ENCODE measurements at places on chromosomes 6 and 20.

DNA sequence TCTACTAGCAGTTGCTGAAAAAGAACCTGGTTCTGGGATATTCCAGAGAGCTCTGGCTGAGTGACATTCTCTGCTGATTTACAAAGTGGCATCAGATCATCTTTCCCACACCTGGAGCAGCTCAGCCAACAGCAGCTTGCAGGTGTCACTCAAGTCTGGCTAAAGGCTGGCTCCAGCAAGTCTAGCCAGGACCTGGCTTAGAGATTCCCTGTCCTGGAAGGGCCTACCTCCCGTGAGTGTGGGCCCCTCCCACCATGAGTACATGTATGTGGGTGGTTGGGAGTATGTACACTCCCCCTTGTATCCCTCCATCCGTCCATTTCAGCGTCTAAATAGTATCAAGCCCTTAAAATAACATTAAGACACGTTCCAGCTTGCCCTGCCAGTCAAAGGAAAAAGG lies 539.3 kb upstream of the ID4 start:
- no peak for DNase-seq
- no peak overlapping the region for H3K27ac ChIP-seq
- no peaks in the 10 kb centered on the region for H3K36me3 ChIP-seq
- no peak overlapping the region for H3K4me3 ChIP-seq

- no peaks in the 10 kb centered on the region for H3K4me1 ChIP-seq
- H3K36me3 ChIP-seq: no peaks in the 10 kb centered on the region
- DNase-seq: no peak
These were observed 275.3 kb downstream of the ALDH8A1 start for GRCh38 chr6:134674562-134674961.

DNA sequence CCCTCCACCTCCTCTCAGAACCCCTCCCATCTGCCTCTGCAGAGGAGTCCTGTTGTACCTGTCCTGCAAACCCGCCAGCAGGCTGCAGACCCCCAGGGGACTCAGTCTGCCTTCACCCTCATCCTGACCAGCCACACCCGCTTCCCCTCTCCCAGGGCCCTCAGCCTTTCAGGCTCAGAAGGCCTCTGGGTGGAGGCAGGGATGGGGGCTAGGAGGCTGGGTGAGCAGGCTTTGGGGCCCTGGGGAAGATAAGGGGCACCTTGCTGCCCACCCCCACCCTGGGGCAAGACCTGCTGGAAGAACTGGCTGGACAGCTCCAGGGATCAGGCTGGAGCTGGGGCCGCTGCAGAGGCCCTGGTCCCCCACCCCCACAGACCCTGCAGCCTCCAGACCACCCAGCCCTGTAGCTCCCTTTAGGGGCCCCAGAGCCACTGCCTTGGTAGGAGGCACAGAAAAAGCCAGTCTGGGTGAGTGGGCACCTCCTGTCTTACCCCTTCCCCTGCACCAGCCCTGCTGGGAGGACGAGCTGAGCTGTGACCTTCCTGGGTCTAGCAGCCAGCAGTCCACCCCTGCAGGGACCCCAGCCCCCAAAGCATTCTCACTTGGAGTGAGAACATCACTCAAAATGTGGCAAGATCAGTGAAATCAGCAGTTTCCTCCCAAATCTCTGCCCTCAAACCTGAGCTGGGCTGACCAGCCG lies 5.2 kb downstream of the TEAD3 start:
- DNase-seq: no peak
- H3K27me3 ChIP-seq: peaks cover 19% of the 10 kb centered on the region
- no peak overlapping the region for H3K27ac ChIP-seq
- no peak overlapping the region for H3K4me3 ChIP-seq

DNA sequence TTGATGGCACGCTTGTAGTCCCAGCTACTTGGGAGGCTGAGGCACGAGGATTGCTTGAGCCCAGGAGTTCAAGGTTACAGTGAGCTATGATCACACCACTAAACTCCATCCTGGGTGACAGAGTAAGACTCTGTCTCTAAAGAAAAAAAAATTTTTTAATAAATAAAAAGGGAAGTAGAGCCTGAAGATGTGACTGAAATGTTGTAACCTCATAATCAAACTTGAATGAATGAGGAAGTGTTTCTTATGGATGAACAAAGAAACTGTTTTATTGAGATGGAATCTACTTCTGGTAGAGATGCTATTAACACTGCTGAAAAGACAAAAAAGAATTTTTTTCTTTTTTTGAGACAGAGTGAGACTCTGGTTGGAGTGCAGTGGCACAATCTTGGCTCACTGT lies 6.7 kb downstream of the MAK start:
- no peak for DNase-seq
- H3K27ac ChIP-seq: no peak overlapping the region
- no peak overlapping the region for H3K4me3 ChIP-seq
- H3K27me3 ChIP-seq: peaks cover 24% of the 10 kb centered on the region
- H3K4me1 ChIP-seq: no peaks in the 10 kb centered on the region

- H3K4me3 ChIP-seq: peak overlapping the region; percentile 26
- H3K27me3 ChIP-seq: no peaks in the 10 kb centered on the region
- no peaks in the 10 kb centered on the region for H3K36me3 ChIP-seq
- peaks cover 3% of the 10 kb centered on the region for H3K4me1 ChIP-seq
These were observed 21.5 kb downstream of the COL9A3 start for GRCh38 chr20:62838128-62838891.

GRCh38 chr20:38631155-38632022 lies 29.8 kb downstream of the ARHGAP40 start:
- no peak overlapping the region for H3K4me3 ChIP-seq
- H3K36me3 ChIP-seq: no peaks in the 10 kb centered on the region
- no peak for DNase-seq
- peaks cover 35% of the 10 kb centered on the region for H3K27me3 ChIP-seq
- H3K27ac ChIP-seq: peak overlapping the region; percentile 32
- H3K4me1 ChIP-seq: peaks cover 11% of the 10 kb centered on the region

DNA sequence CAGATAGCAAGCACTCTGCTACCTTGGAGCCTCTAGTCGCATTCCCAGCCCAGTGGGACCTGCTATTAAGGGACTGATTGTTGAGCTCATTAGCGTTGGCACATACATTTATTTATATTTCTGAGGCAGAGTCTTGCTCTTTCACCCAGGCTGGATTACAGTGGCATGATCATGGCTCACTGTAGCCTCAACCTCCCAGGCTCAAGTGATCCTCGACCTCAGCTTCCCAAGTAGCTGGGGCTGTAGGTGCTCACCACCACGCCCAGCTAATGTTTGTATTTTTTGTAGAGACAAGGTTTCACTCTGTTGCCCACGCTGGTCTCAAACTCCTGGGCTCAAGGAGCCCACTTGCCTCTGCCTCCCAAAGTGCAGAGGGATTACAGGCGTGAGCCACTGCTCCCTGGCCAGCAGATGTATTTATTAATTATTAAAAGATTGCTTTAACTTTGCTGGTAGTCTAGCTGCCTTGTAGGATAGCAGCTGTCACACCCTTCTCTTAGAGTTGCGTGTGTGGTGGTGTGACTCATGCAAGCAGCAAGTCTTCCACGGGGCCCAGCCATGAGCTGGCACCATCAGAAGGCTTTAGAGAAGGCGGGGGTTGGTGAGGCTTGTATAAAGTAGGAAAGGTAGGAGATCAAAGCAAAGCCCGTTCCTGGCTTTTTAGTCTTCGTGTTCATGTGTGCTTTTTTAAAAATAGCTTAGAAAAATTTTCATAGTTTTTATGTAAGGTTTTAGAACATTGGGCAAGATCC lies 16.5 kb downstream of the ACTR5 start:
- no peaks in the 10 kb centered on the region for H3K27me3 ChIP-seq
- H3K4me3 ChIP-seq: no peak overlapping the region
- H3K4me1 ChIP-seq: no peaks in the 10 kb centered on the region
- no peak for DNase-seq
- H3K27ac ChIP-seq: no peak overlapping the region
- peaks cover 33% of the 10 kb centered on the region for H3K36me3 ChIP-seq

DNA sequence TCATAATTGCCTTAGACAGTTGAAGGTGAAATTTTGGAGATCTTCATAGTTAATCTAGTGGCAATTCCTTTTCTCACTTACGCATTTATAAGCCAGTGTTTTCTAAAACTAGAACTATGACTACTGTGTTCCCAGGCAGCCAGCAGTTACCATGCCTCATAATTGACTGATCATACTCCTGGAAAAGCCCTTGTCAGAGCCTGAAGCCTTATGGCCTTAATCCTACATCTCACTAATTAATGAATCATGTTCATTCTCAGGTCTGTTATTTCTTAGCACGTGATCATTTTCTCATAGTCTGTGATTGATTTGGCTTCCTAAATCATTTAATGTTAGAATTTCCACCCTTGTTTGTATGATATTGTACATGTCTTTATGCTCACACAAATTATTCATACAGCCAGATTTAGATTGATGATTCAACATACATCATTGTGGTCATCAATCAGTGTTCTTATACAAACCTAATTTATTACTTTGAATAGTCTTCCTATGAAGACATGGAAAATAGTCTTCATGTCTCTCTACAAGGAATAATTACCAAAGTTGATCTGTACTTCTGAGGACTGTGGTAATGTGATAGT lies 132.6 kb upstream of the ASCC3 start:
- no peaks in the 10 kb centered on the region for H3K36me3 ChIP-seq
- no peak overlapping the region for H3K4me3 ChIP-seq
- DNase-seq: no peak
- peaks cover 22% of the 10 kb centered on the region for H3K4me1 ChIP-seq
- no peak overlapping the region for H3K27ac ChIP-seq

DNA sequence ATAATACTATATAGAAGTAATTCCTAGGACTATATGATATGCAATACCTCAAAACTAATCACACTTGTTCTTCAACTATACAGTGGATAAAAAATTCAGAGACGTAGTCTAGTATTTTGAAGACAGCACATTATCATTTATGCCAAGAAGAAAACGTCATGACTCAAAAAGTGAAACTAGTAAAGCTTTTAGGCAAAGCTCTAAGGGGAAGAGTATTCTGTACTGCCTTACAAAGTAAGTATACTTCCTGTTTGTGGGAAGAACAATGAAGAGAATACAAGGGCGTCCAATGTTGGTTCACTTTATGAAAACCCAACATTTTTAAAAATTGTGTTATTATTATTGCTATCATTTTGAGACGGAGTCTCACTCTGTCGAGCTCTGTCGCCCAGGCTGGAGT lies 27.9 kb downstream of the LOC128125822 start:
- no peaks in the 10 kb centered on the region for H3K27me3 ChIP-seq
- DNase-seq: no peak
- H3K27ac ChIP-seq: no peak overlapping the region
- H3K36me3 ChIP-seq: no peaks in the 10 kb centered on the region
- peaks cover 14% of the 10 kb centered on the region for H3K4me1 ChIP-seq

GRCh38 chr20:64053841-64054661 lies 4.6 kb upstream of the SOX18 start:
- no peak for DNase-seq
- H3K27me3 ChIP-seq: peaks cover 40% of the 10 kb centered on the region
- no peak overlapping the region for H3K4me3 ChIP-seq

GRCh38 chr20:34946661-34947060 lies 8.9 kb downstream of the GSS start:
- no peak overlapping the region for H3K27ac ChIP-seq
- no peak overlapping the region for H3K4me3 ChIP-seq
- no peak for DNase-seq
- H3K4me1 ChIP-seq: peaks cover 3% of the 10 kb centered on the region
- no peaks in the 10 kb centered on the region for H3K27me3 ChIP-seq
- peaks cover 5% of the 10 kb centered on the region for H3K36me3 ChIP-seq

DNA sequence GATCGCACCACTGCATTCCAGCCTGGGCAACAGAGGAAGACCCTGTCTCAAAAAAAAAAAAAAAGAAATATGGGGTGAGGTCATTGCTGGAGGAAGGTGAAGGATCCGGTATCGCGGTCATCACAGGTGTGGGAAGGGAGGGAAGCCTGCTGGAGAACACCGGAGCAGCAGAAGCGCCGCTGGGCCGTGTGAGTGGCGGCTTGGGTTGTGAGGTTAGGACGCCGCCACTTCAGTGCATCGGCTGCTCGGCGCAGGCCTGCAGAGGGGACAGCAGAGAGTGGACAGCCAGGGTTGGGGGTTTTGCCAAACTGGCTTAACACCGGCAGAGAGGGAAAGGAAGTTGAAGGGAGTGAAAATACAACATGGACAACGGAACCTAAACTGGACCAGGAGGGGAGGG lies 5.4 kb downstream of the TLDC2 start:
- H3K36me3 ChIP-seq: no peaks in the 10 kb centered on the region
- no peak overlapping the region for H3K4me3 ChIP-seq
- peaks cover 6% of the 10 kb centered on the region for H3K4me1 ChIP-seq
- no peaks in the 10 kb centered on the region for H3K27me3 ChIP-seq
- no peak overlapping the region for H3K27ac ChIP-seq

DNA sequence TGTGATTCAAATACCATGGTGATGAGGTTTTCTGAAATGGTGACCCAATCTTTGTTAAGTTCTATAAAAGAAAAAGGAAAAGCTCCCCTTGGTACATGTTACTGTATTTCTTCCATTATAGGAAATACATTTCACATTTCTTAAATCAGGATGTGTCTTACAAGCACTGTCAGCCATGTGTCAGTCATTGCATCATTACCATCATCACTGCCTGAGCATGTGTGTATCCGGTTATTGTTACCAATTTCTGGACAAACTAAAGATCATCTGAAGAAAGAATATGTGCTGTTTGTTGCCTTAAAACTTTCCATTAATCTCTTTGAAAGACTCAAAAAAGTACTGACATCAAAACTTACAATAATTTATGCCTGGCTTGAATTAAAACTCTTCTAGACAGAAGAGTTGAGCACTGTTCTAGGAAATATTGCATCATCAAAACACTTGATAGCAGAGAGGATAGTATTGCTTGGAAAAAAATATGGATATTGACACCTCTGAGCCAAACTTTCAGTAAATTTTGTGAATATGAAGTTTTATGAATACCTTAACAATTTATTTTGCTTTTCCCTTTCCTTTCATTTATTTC lies 7.1 kb upstream of the TSPYL1 start:
- DNase-seq: no peak
- peaks cover 6% of the 10 kb centered on the region for H3K4me1 ChIP-seq
- no peaks in the 10 kb centered on the region for H3K36me3 ChIP-seq
- H3K27ac ChIP-seq: no peak overlapping the region
- H3K4me3 ChIP-seq: no peak overlapping the region

DNA sequence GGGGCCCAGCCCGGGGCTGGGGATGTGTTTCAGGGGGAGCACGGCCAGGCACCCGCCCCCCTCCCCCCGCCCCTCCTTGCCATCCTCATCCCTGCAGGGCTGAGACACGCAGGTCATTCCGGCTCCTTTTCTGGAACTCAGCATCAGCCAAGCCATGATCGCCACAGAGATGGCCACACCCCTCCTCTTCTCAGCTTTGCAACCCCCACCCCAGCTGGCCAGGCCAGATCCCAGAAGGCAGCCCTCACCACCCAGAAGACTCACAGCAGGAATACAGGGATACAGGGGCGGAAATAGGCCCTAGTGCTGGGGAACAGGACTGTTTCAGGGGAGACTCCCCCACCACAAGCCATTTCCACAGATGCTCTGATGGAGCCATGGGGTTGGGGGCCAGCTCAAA lies 33.5 kb downstream of the YTHDF1 start:
- no peaks in the 10 kb centered on the region for H3K36me3 ChIP-seq
- peaks cover 4% of the 10 kb centered on the region for H3K4me1 ChIP-seq
- no peak overlapping the region for H3K4me3 ChIP-seq
- no peak for DNase-seq
- peaks cover 32% of the 10 kb centered on the region for H3K27me3 ChIP-seq
- no peak overlapping the region for H3K27ac ChIP-seq

- no peak overlapping the region for H3K27ac ChIP-seq
- H3K27me3 ChIP-seq: no peaks in the 10 kb centered on the region
- peak overlapping the region; percentile 84 for H3K4me3 ChIP-seq
- peaks cover 74% of the 10 kb centered on the region for H3K4me1 ChIP-seq
- DNase-seq: no peak
These were observed 1.8 kb downstream of the BTN3A1 start for GRCh38 chr6:26403893-26404292.

GRCh38 chr20:33812908-33813462 lies 1.8 kb downstream of the CHMP4B start:
- peak overlapping the region; percentile 99 for H3K27ac ChIP-seq
- peaks cover 55% of the 10 kb centered on the region for H3K4me1 ChIP-seq
- peaks cover 7% of the 10 kb centered on the region for H3K36me3 ChIP-seq
- H3K4me3 ChIP-seq: peak overlapping the region; percentile 93
- H3K27me3 ChIP-seq: no peaks in the 10 kb centered on the region

Data from naive B cell (primary cell).